ENCODE measurements at places on chromosomes 7 and 10. TPM values are rescaled to one million over a fixed set of nuclear protein-coding genes. Genes with fewer than 3 reads are reported as not detected.

MRM2 gene
- 39.6 TPM for polyA plus RNA-seq

CPVL gene
- 78.7 TPM for polyA plus RNA-seq

CCDC146 gene
- 21.2 TPM for polyA plus RNA-seq

AMPH gene
- polyA plus RNA-seq, result 16.7 TPM

GHRHR gene
- 0.37 TPM for polyA plus RNA-seq

OPN1SW gene
- 1.5 TPM for polyA plus RNA-seq

SHTN1 gene
- polyA plus RNA-seq, result 25.2 TPM

EBLN1 gene
- polyA plus RNA-seq, result not detected

MMD2 gene
- 0.10 TPM for polyA plus RNA-seq

KIAA1217 gene
- polyA plus RNA-seq, result 88.2 TPM

GCK gene
- 2.6 TPM for polyA plus RNA-seq

FAM204A gene
- 77.2 TPM for polyA plus RNA-seq

GPR141 gene
- 0.39 TPM for polyA plus RNA-seq

POLR2J2 gene
- 1.3 TPM for polyA plus RNA-seq

GRCh38 chr10:47160261-47160908 is 139.6 kb upstream of the GDF10 start:
- DNase-seq, result no peak

GRCh38 chr10:82206831-82207230 is 331.8 kb downstream of the NRG3 start:
- DNase-seq, result no peak

- no peak for DNase-seq
These were observed 32.7 kb downstream of the TNRC18 start for GRCh38 chr7:5390918-5391317.

- DNase-seq, result no peak
These were observed 108.5 kb downstream of the CFTR start for GRCh38 chr7:117588352-117588794.

- DNase-seq, result no peak
These were observed 23.5 kb upstream of the SAMD9L start for GRCh38 chr7:93171606-93172226.

- DNase-seq, result no peak
These were observed 16.3 kb downstream of the SFTPA1 start for GRCh38 chr10:79627075-79627474.

DNA sequence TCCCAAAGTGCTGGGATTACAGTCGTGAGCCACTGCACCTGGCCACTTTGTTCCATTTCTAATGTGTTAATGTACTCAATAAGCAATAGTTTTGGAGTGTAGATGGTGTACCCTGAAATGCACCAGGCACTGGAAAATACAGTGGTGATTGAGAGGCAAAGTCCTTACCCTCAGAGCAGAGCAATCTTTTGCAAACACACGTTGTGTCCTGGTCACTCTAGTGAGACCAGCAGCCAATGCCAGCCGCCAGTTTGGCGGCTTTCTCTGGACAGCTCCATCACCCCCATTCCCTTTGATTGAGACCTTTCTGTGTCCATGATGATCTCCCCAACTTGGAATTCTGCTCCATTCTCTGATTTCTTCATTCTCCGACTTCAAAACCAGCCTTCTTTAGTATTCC is 231.3 kb downstream of the GALNT17 start:
- no peak for DNase-seq

DNA sequence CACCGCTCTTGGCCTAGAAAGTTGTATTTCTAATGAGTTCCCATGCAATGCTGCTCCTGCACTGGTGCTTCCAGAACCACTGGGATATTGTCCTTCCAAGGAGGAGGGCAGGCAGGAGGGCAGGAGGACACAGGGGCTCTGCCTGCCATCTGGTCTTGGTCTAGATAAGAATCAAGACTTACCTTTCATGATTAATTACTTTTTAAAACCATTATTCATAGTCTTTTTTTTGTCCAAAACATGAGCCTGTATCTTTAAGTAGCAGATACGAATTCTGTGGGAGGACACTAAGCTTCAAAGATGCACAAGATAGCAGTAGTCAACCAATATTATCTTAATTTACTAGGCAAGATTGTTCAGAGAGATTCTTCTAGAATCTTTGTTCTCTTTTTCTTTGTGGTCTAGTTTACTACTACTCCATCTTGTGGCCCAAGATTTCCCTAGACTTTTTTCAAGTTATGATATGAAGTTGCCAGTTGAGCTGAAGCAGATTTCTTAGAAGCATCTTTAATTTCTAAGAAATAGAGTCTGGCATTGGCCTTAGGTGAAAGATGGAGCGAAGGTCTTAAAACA is 57.6 kb downstream of the RBM33 start:
- no peak for DNase-seq

DNA sequence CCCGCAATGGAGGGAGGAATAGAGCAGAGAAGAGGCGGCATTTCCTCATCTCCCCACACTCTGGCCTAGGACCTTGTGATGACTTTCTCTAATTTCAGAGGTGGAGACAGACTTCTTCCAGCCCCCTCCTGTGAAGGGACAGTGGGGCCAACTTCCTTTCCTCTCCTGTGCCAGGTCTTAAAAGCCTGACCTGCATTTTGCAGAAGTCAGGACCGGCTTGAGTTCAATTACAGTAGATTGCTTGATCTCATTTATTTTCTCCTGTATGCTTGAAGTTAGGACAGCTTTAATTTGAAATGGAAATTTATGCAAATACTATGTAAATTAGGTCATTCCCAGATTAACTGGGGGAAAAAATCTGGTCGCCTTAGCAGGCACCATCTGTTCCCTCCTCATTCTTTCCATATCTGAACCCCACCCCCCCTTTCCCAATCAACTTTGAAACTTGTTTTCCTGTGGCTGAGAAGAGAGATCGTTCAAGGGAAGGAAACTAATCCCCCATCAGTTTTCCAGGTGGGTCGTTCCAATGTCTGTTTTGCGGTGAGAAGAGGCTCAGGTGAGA is 57.1 kb downstream of the SYPL1 start:
- DNase-seq, result no peak

DNA sequence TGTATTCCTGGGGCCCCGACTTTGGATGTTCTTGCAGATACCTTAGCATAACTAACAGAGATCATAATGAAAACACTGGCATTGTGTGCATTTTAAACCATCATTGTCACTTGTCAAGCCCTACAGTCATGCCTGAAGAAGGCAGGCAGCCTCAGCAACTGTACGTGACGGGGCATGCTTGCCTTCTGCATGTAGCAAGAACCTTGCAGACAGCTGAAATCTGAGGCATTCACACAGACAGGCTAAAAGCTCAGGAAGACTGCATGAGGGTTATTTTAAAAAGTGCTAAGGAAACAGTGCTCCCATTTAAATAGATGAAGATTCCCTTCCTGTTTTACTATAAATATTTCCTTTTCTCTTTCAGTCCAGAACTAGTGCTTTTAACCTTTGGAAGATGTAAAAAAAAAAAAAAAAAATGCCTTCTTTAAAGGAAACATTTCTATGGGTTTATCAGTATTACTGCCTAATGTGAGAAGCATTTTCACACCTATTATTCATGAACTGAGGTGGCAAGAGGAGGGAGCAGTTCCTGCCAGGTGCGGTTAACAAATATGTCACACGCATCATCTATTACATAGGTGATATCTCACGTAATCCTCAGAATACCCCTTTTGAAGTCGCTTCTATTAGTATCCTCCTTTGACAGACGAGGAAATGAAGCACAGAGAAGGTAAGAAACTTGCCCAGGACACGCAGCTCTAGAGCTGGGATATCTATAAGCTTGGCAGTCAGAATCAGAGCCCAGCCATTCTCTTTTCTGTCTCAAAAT is 88.1 kb downstream of the PRKCQ start:
- DNase-seq, result no peak

Data from right renal pelvis (tissue), 4 donors.